ENCODE measurements at places on chromosomes 5 and 9.

- DNase-seq, result no peak
These were observed 90.6 kb downstream of the FANCC start for GRCh38 chr9:95226921-95227320.

- no peak for DNase-seq
These were observed 170.6 kb upstream of the TRIM32 start for GRCh38 chr9:116516456-116516855.

DNA sequence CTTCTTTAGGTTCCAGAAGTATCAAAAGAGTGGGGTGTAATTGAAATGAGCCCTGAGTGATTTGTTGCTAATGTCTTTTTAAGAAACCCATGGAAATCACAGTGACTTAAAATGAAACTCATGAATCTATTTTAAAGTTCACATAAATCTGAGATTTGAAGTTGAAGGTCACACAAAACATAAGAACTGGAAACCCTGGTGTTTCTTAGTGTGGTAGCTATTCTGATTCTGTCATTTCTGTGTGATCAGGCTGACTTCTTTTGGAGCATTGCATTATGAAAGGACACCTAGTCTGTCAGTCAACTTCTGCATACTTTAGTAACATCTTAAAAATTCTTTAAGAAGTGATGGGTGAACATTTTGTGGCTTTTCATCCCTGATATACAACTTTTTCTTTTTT lies 448.8 kb downstream of the TLE4 start:
- DNase-seq, result no peak

DNA sequence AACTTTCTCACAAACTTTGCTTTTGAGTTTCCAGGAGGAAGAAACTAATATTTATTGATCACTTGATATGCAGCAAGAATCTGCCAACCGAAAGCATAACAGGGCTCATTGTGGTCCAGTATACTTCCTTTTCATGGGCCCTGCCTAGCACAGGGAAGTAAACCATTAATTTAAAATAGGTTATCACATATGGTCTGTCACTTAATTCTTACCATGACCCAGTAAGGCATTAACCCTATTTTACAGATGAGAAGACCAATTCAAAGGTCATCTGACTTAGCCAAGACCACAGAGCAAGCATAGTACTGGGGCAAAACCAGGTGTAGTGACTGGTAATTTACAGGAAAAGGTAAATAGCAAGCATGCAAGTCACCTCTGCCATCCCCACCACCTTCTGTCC lies 336.9 kb upstream of the DMAC1 start:
- DNase-seq, result no peak

DNA sequence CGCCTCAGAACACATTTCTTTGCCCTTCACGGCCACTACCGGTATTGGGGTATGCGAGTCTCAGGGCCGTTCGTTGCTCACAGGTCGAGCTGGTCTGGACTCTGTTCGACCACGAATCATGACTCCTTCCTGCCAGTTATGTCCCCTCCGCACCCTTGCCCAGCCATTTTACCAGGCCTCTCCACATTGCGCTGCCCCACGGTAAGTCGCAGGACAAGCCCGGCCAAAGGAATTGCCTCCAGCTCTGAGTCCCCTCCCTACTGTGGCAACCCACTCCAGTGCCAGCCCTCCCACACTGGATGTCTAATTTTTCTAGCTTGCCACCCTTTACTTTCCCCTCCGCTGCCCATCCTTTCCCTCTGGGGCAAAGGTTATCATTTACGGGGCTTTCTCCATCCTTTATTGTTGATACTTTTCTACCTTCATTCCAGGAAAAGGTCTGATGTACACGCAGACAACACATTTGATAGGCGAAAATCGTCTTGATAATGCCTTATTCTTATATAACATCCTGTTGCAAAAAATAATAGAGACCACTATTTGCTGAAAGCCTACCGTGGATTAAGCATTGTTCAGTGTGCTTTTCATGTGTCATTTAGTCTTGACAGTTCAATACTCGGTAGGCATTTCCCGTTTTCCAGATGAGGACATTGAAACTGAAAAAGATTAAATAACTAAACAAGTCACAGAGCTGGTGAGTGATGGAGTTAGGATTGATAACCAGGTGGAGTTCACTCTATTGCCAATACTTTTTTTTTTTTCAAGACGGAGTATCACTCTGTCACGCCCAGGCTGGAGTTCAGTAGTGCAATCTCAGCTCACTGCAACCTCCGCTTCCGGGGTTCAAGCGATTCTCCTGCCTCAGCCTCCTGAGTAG lies 958 bp upstream of the HSPA5 start:
- no peak for DNase-seq
